Effector memory CD8-positive, alpha-beta T cell (primary cell): ENCODE measurements at places on chromosomes 16 and 17.

- no peak for DNase-seq
These were observed 25.3 kb downstream of the DBNDD1 start for GRCh38 chr16:89993971-89994370.

GRCh38 chr16:89646906-89647305 is 10.6 kb downstream of the CHMP1A start:
- DNase-seq, result no peak

DNA sequence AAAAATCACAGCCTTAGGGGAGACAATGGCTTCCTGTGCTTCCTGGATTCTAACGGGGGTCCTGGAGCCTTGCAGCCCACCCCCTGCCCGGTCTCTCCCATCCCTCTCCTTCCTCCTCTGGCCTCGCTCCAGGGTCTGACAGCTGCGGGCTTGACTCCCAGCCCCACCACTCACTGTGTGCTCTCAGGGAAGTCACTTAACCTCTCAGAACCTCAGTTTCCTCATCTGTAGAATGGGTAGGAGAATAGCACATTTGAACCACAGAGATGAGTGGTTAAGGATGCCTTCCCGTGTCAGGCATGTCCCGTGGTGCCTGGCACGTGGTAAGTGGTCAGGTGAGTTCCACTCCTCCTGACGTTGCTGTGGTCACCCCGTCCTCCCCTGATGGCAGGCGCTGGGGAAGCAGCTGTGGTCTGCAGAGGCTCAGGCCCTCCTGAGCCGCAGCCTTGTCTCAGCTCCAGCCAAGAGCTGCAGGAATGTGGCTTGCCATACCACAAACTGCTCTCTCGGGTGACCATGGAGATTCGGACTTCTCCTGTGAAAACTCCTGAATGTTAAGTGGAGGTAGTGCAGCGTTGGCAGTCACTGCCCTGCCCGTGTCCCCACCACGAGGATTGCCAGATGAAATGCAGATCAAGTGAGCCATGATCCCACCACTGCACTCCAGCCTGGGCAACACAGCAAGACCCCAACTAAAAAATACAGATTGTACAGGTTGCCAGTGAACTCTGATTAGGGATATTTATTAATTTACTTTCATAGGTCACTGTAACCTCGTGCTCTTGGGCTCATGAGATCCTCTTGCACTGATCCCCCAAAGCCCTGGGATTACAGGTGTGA is 85.7 kb downstream of the NT5M start:
- no peak for DNase-seq

DNA sequence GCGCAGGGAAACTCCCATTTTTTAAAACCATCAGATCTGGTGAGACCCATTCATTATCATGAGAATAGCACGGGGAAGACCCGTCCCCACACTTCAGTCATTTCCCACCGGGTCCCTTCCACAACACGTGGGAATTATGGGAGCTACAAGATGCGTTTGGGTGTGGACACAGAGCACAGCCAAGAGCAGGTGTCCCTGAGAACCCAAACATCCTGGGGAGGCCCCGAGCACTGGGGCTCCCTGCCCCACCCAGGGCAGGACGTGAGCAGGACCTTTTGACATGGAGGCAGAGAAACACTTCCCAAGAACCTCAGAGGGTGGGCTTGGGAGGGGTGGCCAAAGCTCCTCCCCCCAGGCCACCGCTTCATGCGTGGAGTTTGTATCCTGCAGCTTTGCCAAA is 89.9 kb upstream of the DNAH17 start:
- DNase-seq, result no peak

DNA sequence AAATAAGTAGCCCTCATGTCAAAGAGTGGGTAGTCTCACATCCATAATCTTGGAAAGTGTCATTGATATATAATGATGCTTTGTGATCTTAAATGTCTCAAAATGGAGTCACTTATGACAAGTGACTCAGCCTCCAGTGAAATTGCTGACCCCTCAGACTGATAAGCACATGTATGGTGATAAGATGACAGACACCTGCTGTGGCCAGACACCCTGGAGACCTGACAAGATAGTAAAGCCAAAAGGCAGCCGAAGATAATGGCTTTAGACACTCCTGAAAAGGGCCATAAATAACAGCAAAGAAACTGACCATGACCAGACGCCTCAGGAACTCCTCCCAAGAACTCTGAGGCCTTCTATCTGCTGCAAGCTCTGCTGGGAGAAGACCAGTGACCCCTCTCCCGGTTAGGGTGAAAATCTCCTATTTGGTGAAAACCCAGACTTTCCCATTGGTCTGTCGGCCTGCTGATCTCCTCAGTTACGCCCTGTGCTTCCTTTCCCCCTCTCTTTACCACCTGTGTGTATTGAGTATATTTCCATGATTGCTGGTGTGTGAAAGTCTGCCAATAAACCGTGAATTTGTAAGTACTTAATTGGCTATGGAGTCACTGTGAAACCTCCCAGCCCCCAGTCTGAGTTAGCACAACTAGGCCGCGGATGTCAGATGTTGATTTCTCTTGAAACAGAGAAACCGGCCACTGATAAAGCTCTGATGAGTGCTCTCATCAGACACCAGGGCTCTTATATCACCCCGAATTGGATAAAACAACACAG is 226.7 kb upstream of the MYOCD start:
- DNase-seq, result no peak

- no peak for DNase-seq
These were observed 2.2 kb downstream of the UBE2Z start for GRCh38 chr17:48910370-48910769.

GRCh38 chr17:41870627-41871026 is 5.4 kb upstream of the KLHL11 start:
- DNase-seq, result no peak

DNA sequence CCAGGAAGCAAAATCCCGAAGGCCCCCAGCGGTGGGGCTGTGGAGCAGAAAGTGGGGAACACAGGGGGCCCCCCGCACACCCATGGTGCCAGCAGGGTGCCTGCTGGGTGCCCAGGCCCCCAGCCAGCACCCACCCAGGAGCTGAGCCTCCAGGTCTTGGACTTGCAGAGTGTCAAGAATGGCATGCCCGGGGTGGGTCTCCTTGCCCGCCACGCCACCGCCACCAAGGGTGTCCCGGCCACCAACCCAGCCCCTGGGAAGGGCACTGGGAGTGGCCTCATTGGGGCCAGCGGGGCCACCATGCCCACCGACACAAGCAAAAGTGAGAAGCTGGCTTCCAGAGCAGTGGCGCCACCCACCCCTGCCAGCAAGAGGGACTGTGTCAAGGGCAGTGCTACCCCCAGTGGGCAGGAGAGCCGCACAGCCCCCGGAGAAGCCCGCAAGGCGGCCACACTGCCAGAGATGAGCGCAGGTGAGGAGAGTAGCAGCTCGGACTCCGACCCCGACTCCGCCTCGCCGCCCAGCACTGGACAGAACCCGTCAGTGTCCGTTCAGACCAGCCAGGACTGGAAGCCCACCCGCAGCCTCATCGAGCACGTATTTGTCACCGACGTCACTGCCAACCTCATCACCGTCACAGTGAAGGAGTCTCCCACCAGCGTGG is 6.5 kb downstream of the CBX2 start:
- no peak for DNase-seq

DNA sequence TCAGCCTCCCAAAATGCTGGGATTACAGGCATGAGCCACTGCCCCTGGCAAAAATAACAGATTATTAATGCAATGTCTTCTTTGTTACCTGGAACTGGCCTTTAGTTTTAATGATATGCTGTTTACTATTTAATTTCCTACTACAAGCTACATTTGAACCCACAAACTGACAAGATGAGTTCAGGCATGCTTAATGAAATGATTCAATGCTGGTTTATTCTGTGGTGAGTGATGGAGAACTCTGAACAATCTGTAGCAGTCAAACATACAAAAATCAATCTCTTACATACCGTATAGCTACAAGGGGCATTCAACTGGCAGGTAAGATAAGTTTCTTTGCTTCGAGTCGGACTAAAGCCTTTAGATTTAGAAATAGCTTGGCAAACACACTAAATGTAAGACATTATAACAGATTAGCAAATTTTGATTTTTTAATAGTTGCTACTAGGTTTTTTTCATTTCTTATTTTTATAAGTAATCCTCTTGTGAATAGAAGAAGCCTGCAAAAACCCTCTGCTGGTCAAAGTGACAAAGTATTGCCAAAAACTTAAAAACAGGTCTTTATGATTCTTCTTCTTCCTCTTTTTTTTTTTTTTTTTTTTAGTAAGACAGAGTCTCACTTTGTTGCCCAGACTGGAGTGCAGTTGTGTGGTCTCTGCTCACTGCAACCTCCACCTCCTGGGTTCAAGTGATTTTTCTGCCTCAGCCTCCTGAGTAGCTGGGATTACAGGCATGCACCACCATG is 138.5 kb downstream of the SSH2 start:
- DNase-seq, result no peak

DNA sequence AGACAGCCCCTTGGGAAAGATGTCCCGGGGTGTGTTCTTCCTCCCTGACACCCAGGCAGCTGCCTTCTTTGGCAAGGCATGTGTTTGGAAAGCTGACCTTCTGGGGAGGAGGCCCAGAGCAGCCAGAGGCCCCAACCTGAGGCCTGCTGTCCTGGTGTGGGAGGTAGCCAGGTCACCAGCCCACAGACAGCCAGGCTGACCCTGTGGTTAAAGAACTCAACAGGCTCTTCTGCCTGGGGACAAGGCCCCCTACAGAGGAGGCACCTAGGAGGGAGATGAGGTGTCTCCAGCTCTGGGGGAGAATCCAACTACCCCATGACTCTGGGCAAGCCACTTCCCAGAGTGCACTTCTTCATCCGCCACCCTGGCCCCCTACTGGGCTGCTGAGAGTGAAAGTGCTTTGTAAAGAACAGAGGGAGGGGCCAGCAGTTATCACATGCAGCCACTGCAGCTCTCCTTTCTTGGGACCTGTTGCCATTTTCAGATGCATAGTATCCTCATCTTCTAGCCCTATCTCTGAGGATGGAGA is 13.1 kb upstream of the SREBF1 start:
- peak; percentile 75 for DNase-seq

- no peak for DNase-seq
These were observed 11.5 kb downstream of the UBALD2 start for GRCh38 chr17:76276461-76277299.

GRCh38 chr16:1958715-1959268 is 546 bp upstream of the NDUFB10 start:
- DNase-seq, result no peak
